ENCODE measurements at places on chromosomes 3 and 15. TPM values are rescaled to one million over a fixed set of nuclear protein-coding genes. Genes with fewer than 3 reads are reported as not detected.
A peak's percentile ranks its signal among the peaks of the same experiment; 100 is the strongest.

DNA sequence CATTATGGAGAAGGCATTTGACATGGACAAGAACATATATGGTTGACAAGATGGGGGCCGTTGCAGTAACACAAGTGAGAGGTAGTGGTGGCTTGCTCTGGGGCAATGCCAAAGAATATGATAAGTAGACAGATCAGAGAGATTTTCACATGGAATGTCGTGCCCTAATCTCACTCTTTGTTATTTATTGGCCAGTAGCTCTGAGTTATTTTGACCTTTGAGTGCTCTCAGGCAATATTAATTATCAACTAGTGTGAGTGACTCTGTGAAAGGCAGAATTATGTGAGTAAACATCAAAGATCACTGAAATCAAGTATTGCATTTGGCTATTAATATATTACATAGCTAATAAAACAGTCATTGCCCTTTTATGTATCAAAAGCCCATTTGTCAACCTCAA is 164.9 kb upstream of the ADAMTS9 start:
- no peak overlapping the region for H3K27ac ChIP-seq
- H3K4me1 ChIP-seq, result no peaks in the 10 kb centered on the region
- no peaks in the 10 kb centered on the region for H3K36me3 ChIP-seq
- no peak overlapping the region for H3K4me3 ChIP-seq

- H3K27me3 ChIP-seq, result no peaks in the 10 kb centered on the region
- H3K36me3 ChIP-seq, result peaks cover 31% of the 10 kb centered on the region
- no peak for DNase-seq
- peaks cover 2% of the 10 kb centered on the region for H3K4me1 ChIP-seq
Measured at GRCh38 chr3:45402138-45402537, 13.8 kb downstream of the LARS2 start.

DPPA2 gene
- not detected for total RNA-seq

DNA sequence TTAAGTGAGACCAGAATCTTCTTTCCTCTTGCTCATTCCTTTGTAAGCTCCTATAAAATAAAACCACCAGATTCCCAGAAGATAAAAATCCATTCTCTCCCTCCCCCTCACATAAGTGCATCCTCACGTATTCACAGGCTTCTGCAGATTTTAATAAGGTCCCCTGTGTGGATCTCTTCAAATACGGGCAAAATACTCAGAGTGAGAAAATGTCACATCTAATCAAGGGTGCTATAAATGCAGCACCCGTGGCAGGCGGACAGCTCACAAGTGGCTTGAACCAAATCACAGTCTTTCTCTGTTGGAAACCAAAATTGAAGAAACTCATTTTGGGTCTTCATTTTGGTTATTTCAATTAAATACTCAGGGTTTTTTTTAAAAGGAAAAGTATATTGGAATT is 212.9 kb upstream of the CMC1 start:
- no peak for DNase-seq
- H3K4me1 ChIP-seq, result no peaks in the 10 kb centered on the region
- H3K36me3 ChIP-seq, result peaks cover 3% of the 10 kb centered on the region
- H3K4me3 ChIP-seq, result no peak overlapping the region

FSIP1 gene
- 0.68 TPM for total RNA-seq

GRCh38 chr3:45516829-45517228 is 77.7 kb upstream of the LIMD1 start:
- no peak overlapping the region for H3K4me3 ChIP-seq
- no peaks in the 10 kb centered on the region for H3K27me3 ChIP-seq
- no peak overlapping the region for H3K27ac ChIP-seq
- no peak for DNase-seq
- peaks cover 8% of the 10 kb centered on the region for H3K36me3 ChIP-seq
- H3K4me1 ChIP-seq, result no peaks in the 10 kb centered on the region

- H3K4me3 ChIP-seq, result no peak overlapping the region
- DNase-seq, result no peak
- H3K27me3 ChIP-seq, result no peaks in the 10 kb centered on the region
Measured at GRCh38 chr3:163753033-163753432, 1325.3 kb downstream of the SI start.

GRCh38 chr15:73922186-73923151 is 3.8 kb upstream of the LOXL1 start:
- peak overlapping the region; percentile 83 for H3K27ac ChIP-seq
- no peak overlapping the region for H3K4me3 ChIP-seq
- peaks cover 50% of the 10 kb centered on the region for H3K4me1 ChIP-seq
- no peak for DNase-seq
- peaks cover 36% of the 10 kb centered on the region for H3K36me3 ChIP-seq

- peaks cover 5% of the 10 kb centered on the region for H3K27me3 ChIP-seq
- peaks cover 3% of the 10 kb centered on the region for H3K4me1 ChIP-seq
- no peak overlapping the region for H3K4me3 ChIP-seq
- H3K27ac ChIP-seq, result no peak overlapping the region
- no peak for DNase-seq
Measured at GRCh38 chr3:155407331-155407730, 113.8 kb upstream of the STRIT1 start.

CLDN1 gene
- not detected for total RNA-seq

- DNase-seq, result no peak
- H3K27me3 ChIP-seq, result peaks cover 10% of the 10 kb centered on the region
- no peak overlapping the region for H3K27ac ChIP-seq
- H3K4me1 ChIP-seq, result peaks cover 3% of the 10 kb centered on the region
- no peak overlapping the region for H3K4me3 ChIP-seq
Measured at GRCh38 chr15:100682468-100682867, 80.1 kb downstream of the ASB7 start.

DNA sequence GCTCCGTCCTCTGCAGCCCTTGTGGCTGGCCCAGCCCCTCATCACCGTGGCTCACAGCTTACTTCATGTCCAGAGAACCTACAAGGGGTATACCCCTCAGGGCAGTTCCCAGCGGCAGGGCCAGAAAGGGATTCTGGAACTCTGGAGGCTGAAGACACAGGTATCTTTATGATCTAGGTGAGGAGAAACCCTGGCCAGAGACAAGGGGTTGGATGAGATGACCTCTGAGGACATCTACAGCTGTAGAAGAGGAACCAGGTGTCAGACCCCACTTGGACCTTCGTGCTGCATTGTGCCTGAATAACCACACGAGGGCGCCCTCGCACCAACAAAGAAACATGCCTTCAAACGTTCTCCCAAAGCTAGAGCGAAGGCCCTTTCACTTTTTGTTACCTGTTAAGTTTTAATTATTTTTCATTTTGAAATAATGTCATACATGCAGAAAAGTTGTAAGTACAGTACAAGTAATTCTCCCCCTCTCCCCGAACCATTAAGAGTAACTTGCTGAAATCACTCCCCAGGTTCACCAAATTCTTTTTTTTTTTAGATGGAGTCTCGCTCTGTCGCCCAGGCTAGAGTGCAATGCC is 118.7 kb upstream of the SMAD3 start:
- no peaks in the 10 kb centered on the region for H3K36me3 ChIP-seq
- peaks cover 5% of the 10 kb centered on the region for H3K27me3 ChIP-seq
- H3K4me3 ChIP-seq, result peak overlapping the region; percentile 36
- peaks cover 2% of the 10 kb centered on the region for H3K4me1 ChIP-seq

WNT7A gene
- 1.5 TPM for total RNA-seq
